ENCODE measurements at places on chromosomes 1 and 21. TPM values are rescaled to one million over a fixed set of nuclear protein-coding genes. Genes with fewer than 3 reads are reported as not detected.

The RGS8 gene
- not detected for polyA plus RNA-seq

The BLACAT1 gene
- 0.04 TPM for polyA plus RNA-seq

The SEC16B gene
- 1.6 TPM for polyA plus RNA-seq

The ANKRD34A gene
- polyA plus RNA-seq: 0.25 TPM

The DIRAS3 gene
- 1.8 TPM for polyA plus RNA-seq

The PLA2G4A gene
- 14.9 TPM for polyA plus RNA-seq

The EXO1 gene
- 19.7 TPM for polyA plus RNA-seq

The CYP4Z1 gene
- not detected for polyA plus RNA-seq

The PFDN2 gene
- polyA plus RNA-seq: 179 TPM

The RER1 gene
- polyA plus RNA-seq: 66.8 TPM

The BRDT gene
- not detected for polyA plus RNA-seq

The SNAP47 gene
- 29.6 TPM for polyA plus RNA-seq

The ANGPTL1 gene
- not detected for polyA plus RNA-seq

The PTGER3 gene
- not detected for polyA plus RNA-seq

The FMO2 gene
- polyA plus RNA-seq: not detected

The BMP8B gene
- 2.3 TPM for polyA plus RNA-seq

The MYOG gene
- polyA plus RNA-seq: not detected

The BSND gene
- not detected for polyA plus RNA-seq

The LAX1 gene
- polyA plus RNA-seq: not detected

The TCEANC2 gene
- 1.9 TPM for polyA plus RNA-seq

The MSH4 gene
- 0.03 TPM for polyA plus RNA-seq

The C1orf56 gene
- polyA plus RNA-seq: 6.8 TPM

The PEX11B gene
- polyA plus RNA-seq: 14.2 TPM
